CD4-positive, alpha-beta T cell treated with Interleukin-4 for 4 hours (primary cell): ENCODE measurements at places on chromosomes 6 and 20.
A peak's percentile ranks its signal among the peaks of the same experiment; 100 is the strongest.

DNA sequence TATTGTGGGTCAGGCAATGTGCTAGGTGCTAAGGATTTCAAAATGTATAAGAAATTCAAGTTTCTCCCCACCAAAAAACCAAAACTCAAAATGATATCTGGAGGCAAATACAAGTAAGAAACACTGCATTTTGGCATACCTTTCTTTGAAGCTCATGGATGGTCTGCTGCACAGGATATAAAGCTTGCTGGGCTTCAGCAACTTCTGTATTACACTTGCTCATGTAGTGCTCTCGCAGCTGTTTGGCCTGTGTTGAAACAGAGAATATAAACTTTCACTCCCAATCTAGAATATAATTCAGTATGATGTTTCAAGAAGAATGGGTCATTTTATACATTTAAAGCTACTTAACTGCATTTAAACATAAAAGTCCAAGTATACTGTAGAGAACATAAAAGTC is 39.6 kb downstream of the SHPRH start:
- no peak for DNase-seq

DNA sequence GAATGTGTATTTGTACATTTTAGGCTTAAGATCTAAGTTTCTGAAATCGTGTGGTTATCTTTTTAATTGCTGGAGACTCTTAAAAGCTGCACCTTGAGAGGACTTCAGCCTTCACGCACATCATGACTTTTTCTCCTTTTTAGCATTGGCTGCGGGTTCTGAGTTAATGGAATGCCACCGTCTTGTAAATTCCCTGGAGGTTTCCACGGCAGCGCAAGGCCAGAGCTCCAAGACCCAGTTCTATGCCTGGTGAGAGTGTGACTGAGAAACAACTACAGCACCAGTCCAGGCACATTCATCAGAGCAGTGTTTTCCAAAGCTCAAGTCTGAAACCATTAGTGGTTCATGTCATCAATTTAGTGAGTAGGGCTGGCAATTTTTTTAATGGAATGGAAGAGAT is 23.0 kb downstream of the PRR18 start:
- no peak for DNase-seq

- peak; percentile 50 for DNase-seq
These were observed 264.3 kb upstream of the PLN start for GRCh38 chr6:118283766-118284165.

GRCh38 chr6:37800703-37801604 is 18.6 kb upstream of the ZFAND3 start:
- DNase-seq = no peak

GRCh38 chr20:17391127-17391771 is 139.9 kb downstream of the BFSP1 start:
- DNase-seq = no peak

GRCh38 chr6:69216127-69216526 is 580.7 kb downstream of the LMBRD1 start:
- no peak for DNase-seq

DNA sequence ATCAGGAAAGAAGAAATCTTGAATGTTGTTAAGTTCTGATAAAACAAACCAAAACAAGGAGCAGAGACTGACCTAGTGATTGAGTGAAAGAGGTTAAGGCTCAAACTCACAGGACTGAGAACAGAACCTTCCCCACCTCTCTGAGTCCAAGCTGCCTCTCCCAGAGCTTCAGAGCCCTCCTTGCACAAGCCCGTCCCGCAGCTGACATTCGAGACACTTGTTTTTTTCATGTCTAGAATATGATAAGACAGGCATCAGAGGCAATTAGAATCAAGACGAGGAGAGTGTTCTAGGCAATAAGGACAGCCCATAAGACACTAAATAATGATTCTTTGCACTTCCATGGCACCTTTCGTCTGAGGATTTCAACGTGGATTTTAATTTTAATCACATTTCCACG is 140.6 kb downstream of the PXDC1 start:
- DNase-seq = no peak

DNA sequence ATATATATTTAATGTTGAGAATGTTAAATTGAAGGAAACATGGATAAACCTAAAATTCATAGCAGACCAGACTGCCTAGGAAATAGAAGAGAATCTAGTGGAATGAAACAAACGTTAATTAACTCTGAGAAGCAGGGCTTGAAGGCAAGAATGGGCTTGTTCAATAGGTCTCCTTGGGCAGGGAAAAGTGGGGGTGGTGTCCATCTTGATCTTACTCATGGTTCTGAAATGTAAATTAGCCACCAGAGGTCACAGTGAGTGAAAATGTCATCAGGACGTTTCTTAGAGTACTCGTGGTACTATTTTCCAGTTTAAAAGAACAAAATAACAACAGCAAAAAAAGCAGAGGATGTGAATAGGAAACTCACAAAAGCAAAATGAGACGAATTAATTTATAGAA is 66.8 kb upstream of the BTBD3 start:
- no peak for DNase-seq

DNA sequence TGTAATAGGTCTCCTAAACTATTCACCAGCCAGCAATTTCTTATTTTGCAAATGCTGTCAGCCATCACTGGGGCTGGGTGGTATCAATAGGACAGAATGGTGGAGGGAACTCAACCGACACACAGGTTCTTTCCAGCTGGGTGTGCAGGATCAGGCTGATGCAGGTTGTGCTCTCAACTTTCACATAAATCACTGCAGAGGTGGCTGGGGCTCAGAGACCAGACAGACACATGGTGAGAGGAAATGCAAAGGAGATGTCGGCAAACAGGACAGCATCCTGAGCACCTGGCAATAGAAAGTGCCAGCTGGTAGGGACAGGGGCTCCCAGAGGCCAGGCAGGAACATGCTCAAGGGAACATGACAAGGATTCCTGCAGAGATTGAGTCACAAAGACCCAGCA is 254.9 kb downstream of the SOD2 start:
- DNase-seq = no peak

DNA sequence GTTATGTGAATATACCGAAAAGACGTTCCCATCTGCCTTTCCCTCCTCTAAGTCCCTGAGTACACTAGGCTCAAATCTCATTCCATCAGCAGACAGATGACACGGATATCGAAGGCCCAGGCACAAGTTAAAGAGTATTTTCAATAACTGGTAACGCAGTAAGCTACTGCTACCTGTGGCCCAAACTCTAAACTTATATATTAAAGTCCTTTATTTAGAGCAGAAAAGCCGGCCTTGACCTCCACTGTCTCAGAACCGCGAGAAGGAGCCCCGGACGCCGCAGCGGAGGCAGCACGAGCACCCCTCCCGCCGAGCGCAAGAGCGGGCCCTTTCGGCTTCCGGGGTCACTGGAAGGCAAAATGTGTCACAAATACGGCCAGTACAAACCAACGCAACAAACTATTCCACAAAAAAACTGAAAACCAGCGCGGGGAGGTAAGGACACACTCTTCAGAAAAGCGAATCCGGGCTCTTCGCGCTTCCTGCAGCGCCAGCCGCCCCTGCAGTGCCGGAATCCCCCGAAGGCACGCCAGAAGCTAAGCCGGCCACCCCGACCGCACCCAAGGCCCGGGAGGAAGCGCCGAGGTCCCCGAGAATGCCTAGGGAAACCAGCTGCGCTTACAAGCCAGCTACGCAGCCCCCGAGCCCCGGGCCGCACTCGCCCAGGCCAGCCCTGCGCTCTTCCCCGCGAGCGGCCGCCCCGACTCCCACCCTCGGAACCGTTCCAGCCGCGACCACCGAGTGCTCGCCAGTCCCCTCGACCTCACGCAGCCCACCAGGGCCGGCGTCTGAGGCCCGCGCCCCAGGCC is 681 bp downstream of the DIDO1 start:
- DNase-seq = peak; percentile 36

DNA sequence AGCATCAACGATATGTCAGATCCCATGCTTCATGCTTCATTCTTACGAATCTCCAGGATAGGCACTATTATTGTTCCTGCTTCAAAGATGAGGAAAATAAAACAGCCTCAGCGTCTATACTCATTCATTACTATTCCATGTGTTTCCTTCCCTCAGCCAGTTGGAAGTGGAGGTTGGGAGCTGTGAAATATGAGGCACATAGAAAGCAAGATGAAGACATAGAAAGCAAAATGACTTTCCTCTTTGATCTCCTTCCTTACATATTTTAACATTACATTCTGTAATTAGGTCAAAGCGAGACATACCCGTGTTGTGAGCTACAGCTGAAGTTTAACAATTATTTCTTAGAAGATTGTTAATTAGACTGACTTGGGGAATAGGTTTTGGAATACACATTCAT is 125.4 kb downstream of the FYN start:
- DNase-seq = no peak

GRCh38 chr20:24776755-24777271 is 172.3 kb upstream of the CST7 start:
- DNase-seq = no peak

DNA sequence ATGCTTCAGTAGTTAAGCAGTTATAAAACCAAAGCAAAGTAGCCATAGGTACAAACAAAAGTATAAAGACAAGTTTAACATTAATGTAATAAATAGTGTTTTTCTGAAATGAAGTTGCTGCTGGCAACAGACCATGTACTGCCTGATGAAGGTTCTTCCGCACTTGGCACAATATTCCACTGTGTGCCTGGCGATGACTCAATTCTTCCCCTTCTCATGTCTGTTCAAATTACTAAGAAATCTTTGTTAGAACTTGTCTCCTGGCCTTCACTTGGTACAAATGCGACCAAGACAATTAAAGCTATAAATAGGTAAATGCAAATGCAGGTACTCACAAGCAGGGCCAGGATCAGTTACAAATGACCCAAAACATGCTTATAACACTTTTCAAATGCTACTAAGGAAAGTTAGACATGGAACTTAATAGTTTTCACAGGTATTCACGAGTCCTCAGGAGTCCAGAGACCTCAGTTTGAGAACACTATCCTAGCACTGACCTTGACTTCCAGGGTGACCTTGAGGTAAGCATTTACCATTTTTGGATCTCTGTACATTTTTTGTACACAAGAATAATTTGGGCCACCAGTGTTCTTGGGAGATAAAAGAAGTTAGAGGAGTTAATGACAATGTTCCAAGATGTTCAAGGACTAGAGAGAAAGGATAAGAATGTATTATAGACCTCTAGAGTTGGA is 8.1 kb upstream of the DDR1 start:
- no peak for DNase-seq

- DNase-seq = no peak
These were observed 100.5 kb downstream of the PDE10A start for GRCh38 chr6:165562421-165563090.

GRCh38 chr20:14491436-14491835 is 154.0 kb upstream of the FLRT3 start:
- DNase-seq = no peak

DNA sequence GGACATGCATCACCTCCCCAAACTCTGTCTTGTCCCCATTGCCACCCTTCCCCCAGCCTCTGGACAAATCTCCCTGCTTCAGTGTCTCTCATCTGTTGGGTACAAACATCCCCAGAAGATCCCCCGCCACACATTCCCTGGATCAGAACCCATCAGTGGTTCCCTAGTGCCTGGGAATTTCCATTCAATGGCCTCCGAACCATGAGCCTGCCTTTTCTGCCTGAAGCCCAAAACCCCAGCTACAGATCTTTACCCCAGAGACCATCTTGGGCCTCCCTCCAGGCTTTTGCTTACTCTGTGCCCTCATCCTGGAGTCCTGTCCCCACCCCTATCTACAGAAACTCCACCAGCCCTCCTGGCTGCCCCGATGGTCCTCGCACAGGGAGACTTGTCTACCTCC is 78.1 kb downstream of the CDH26 start:
- no peak for DNase-seq

DNA sequence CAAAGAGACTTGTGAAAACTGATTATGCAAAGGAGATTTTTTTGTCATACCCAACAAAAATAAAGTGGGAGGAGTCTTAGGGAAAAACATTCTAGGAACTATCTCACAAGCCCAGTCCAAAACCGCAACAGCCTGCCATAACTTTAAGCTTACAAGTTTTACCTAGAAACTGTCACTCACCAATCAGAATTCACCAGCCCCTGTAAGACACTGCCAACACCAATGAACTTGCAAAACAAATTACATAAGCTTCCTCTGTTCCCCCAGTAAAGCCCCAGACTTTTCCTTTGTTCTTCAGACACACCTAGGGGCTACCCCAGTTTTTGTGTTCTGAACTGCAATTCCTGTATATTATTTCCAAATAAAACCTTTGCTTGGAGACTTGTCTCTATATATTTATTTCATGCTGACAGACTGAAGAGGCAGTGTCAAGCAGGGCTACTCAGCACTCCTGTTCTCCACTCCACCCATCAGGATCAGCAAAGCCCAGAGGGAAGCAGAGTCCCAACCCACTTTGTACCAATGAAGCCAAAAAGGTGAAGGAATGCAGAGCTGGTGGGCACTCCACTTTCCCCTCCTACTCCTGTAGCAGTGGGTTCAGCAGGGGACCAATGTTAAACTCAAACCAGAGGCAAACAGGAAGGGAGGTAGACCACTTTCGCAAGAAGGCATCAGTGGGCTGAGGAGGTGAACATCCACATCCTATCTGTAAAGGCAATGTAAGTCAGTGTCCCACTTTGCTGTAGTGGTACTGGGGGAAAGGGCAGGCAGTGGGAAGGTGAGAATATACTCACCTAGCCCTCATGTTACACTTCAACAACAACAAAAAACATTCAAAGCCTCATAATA is 142.5 kb upstream of the RUNX2 start:
- no peak for DNase-seq

DNA sequence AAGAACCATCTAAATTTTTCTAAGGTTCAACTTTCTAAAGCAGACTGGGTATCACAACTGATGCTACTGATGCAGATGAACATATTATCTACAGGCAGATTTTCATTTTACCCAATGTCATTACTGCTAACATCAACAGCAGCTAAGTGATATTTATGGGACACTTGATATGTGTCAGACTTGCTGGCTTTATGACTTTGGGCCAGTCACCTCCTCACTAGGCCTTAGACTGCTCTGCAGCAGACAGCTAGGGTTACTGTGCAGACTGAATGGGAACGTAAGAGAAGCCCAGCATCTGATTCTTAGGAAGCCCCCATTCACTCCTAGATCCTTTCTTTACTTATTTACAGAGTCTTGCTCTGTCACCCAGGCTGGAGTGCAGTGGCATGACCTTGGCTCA is 66.2 kb downstream of the MYH7B start:
- DNase-seq = no peak

- no peak for DNase-seq
These were observed 29.2 kb downstream of the ATP9A start for GRCh38 chr20:51738877-51739447.

GRCh38 chr6:8535519-8535918 is 100.2 kb upstream of the SLC35B3 start:
- no peak for DNase-seq

DNA sequence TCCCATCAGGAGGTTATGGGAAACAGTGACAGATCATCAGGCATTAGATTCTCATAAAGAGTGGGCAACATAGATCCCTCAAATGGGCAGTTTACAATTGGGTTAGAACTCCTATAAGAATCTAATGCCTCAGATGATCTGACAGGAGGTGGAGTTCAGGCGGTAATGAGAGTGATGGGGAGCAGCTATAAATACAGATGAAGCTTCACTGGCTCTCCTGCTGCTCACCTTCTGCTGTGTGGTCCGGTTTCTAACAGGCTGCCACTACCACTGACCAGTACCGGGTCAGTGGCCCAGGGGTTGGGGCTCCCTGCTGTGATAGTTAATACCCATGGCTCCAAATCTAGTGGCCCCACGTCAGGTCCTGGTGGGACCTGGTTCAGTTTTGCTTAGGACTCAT is 135.7 kb downstream of the OR2B2 start:
- DNase-seq = no peak
